ENCODE measurements at places on chromosomes 13 and 19.
A peak's percentile ranks its signal among the peaks of the same experiment; 100 is the strongest.

DNA sequence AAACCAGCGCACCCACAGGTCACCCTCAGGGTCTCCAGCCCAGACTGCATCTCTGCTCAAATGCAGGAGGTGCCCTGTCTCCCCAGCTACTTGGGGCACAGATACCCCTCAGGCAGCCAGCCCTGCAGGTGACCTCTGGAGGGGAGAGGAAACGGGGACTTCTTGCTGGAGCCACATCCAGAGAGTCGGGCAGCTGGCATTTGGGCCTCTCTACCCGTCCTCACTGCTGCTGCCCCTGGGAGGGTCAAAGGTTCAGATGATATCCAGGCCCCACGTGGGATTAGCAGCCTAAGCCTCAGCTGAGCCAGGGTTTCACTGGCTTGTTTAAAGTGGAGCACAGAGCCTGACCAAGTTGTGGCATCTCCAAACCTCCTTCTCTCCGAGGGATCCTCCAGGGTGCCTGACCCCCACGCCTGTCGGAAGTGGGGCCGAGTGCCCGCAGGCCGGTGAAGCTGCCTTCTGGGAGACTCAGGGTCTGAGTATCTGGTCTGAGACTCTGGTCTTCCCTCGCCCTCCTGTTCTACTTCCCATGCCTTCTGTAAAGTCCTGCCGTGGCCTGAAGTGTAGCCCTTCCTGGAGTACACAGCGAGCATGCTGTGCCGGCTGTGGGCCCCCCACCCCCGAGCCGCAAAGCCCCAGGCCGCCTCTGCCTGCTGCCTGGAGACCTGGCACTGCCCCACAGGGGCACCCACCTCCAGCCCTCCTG is 2.1 kb downstream of the RASA3 start:
- no peak for DNase-seq

- DNase-seq = peak; percentile 9
Measured at GRCh38 chr19:16001481-16002312, 52.9 kb downstream of the OR10H4 start.

DNA sequence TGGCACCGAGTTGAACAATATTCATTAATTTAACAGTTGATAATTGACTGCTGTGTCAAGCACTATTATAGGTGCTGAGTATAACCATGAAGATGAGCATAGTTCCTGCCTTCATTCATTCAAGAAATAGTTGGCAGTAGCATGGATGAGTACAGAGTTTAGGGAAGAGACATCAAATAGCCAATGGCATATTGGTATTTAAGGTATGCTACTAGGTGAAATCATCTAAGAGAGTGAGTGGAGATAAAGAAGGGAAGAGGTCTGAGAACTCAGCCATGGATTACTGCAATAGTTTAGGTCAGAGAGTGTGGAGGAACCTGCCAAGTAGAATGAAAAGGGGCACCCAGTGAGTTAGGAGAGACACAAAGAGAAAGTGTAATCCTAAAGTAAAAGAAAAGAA is 4.9 kb upstream of the HTR2A start:
- no peak for DNase-seq

GRCh38 chr19:55157064-55157908 is at the start of gene TNNI3:
Gene TNNI3, minus strand, starts transcription at chr19:55157732. Its CDS starts 143 bp downstream, at chr19:55157589.
- DNase-seq = no peak

GRCh38 chr19:40908976-40909375 is 26.9 kb upstream of the CYP2A7 start:
- DNase-seq = no peak

DNA sequence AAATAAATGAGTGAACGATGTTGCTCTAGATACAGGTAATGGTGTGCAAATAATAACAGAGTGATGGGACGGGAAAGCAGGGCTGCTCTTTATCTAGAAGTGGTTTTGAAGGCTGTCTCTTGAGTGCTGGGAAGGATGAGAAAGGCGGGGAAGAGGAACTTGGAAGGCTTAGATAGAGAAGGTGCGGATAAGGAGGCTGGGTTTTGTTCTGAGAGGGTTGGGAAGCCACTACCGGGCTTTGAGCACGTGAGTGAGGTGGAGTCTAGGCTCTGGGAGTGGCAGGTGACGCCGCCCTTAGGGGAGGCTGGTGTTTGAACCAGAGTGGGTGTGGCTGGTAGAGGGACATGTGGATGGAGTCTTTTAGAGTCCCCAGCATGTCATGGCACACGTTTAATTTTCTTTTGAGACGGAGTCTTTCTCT is 811 bp downstream of the ARMC6 start:
- peak; percentile 77 for DNase-seq

DNA sequence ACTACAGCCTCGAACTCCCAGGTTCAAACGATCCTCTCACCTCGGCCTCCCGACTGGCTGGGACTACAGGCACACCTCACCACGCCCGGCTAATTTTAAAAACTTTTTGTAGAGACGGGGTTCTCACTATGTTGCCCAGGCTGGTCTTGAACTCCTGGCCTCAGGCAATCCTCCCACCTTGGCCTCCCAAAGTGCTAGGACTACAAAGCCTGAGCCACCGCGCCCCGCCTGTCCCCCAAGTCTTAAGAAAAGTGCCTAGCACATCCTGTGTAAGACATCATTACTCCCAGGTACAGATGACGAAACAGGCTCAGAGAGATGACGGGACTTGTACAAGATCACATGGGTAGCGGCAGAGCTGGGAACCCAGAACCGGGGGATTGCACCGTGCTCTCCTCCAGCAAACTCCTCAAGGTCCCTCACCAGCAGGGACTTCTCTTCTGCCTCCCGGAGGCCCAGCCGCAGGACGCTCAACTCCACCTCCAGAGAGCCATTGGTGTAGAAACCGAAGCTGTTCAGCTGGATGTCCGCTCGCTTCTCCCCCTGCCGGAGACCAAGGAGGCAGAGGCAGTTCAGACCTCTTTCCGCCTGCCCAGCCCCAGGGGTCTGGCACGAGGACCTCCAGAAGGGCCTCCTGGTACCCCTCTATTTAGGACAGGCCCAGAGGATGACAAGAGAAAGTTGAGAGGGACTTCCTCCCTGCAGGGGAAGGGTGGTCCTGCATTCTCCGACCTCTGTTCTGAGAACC is 1.0 kb downstream of the GPR108 start:
- DNase-seq = peak; percentile 69

GRCh38 chr13:90455823-90456222 is 891.7 kb upstream of the MIR17HG start:
- DNase-seq = no peak

GRCh38 chr13:47081850-47082249 is 185.0 kb upstream of the HTR2A start:
- DNase-seq = no peak

DNA sequence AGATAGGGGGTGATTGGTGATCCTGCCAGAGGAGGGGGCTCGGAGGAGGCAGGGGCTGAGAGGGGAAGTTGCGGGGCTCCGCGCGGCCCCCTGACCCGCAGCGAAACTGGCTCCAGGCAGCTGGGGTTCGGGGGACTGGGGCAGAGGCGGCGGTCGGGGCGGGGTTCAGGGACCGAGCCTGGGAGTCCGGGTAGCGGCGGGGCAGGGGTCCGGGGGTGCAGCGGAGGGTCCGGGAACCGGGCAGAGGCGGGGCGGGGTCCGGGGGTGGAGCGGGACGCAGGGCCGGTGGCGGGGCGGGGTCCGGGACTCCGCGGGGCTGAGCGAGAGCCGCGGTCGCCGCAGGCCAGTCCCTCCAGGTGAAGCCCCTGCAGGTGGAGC is 1.2 kb downstream of the MADCAM1 start:
- DNase-seq = no peak

DNA sequence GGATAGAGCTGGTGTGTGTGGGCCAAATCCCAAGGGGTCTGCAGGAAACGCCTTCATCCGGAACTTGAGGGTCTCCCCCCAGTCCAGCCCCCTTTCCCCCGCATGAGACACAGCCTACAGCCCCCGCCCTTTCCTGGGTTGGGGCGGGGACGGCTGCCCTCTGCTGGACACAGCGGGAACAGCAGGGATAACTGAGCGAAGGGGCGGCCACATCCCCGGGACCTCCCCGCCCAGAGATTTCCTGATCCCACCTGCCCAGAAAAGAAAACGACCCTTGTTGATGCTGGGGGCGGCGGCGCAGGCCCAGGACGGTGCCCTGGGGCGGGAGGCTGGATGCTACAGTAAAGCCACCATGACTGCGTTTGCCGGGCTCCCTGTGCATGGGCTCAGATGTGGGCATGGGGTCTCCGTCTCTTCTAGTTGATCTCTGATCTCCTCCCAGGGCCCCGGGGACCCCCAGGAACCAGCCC is 14.2 kb downstream of the ONECUT3 start:
- peak; percentile 37 for DNase-seq
